Astrocyte of the cerebellum (primary cell): ENCODE measurements at places on chromosomes 2 and 18.

DNA sequence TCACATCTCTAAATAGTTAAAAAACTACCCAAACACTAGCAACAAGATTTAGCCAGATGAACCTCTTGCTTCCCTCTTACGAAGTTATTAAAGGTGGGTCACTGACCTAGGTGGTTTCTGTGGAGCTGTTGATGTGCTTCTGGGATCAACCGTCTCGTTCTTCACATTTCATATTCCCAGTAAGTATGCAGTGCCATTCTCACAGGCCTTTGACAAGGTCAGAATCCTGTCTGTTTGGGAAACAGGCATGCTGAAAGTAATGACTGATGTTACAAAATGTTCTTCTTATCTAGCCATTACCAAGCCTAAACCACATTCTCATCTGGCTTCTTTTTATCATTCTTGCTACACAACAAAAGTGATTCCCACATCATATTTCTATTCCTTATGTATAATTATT is 70.3 kb downstream of the WDR7 start:
- no peak for DNase-seq

DNA sequence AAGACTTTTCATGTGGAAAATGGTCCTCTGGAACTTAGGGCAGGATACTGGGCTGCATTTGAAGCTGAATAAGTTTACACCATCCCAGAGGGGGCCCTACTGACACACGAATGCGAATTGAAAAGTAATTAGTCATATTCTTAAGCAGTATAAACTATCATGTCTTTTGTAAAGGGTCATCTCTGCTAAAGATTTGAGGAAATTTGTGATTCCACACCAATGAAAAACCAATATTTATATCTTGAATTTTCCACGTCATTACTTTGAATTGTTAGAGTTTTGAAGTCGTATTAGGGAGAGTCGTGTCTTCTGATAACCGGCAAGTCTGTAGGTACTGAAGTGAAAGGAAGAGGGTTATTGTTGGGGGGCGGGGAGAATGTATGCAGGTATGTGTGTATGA is 4.1 kb upstream of the OTX1 start:
- no peak for DNase-seq

GRCh38 chr2:119482481-119483394 is 41.5 kb downstream of the SCTR start:
- no peak for DNase-seq

DNA sequence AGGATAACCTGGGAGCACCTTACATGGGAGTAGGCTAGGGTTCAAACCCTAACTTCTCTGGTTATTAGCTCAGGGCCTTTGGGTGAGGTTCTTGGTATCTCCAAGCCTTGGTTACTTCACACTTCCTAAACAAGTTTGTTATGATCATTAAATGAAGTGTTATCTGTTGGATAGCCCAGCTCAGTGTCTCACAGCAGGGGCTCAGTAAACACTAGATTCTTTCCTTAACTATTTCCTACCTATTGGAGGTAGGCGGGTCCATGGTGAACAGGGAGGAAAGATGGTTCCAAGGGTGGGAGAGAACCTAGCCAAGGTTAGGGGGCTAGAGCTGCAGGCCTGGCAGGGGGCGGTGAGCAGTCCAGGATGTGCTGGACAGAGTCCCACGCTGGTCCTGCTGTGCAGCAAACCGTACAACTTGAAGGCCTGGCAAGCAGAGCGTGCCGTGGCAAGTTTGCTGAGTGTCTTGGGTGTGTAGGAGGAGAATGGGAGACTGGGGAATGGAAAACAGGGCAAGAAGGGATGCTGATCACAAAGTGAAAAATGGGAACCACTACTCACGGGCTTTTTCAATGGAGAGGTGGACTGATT is 259.1 kb downstream of the PRKCE start:
- DNase-seq = no peak

DNA sequence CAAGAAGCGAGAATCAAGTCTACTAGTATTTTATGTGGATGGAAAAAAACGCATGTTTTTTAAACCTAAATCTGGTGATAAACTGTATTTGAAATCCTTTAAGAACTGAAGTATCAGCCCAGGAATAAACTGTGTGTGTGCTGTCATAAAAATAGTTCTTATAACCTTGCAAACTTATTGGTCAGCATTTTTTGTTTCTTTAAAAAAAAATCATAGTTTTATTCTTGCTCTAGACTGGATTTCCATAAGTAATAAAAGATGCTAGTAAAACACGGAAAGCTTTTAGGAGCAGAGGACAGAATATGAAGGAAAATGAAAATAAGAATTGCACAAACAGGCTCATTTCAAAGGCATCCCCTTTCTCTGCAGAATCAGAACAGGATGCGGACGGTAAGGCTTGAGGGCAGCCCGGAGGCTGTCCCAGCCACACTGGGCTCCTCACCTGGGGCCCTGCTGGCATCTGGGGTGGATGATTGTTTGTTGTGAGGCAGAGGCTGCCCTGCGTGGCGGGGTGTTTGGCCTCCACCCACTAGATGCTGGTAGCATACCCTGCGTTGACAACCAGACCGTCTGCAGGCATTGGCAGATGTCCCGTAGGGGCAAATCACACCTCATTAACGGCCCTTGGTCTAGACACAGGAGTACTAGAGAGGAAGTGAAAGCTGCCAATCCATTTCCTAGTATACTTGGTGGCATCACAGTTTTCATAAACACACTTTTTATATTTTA is 52.5 kb downstream of the MBP start:
- no peak for DNase-seq

DNA sequence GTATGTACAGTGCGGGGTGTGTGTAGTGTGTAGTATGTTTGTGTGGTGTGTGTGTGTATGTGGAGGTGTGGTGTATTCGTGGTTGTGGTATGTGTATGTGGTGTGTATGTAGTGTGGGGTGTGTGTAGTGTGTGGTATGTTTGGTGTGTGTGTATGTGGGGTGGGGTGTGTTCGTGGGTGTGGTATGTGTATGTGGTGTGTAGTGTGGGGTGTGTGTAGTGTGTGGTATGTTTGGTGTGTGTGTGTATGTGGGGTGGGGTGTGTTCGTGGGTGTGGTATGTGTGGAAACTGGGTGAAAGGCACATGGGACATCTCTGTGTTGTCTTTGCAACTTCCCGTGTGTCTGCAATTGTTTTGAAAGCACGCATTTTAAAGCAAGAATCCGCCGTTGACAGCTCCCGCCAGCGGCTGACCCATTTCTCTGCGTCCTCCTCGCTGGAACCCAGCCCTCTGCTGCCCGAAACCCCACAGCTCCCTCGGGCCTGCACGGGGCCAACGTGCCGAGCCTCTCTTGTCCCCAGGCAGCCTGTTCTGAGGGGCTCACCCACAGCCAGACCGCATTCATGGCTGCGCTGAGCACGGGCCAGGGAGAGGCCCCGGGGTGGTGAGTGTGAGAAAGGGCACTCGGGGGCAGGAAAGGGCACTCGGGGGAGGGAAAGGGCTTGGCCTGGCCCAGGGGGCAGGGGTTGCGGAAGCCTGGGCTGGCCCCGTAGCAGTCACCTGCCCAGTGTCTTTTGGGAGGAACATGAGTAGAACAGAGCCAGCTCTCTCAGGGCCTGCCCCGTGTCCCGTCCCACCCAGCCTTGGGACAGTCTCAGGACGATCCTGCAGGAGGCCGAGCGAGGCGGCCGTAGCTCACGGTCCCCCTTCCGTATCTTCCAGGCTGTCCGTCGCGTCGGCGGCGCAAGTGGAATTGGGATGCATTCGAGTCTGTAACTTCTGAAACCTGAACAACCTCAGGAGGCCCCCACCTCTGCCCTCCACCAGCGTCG is 61.4 kb downstream of the TWIST2 start:
- no peak for DNase-seq

- DNase-seq = no peak
Observed at GRCh38 chr2:30877833-30878232, 70.6 kb upstream of the CAPN13 start.

DNA sequence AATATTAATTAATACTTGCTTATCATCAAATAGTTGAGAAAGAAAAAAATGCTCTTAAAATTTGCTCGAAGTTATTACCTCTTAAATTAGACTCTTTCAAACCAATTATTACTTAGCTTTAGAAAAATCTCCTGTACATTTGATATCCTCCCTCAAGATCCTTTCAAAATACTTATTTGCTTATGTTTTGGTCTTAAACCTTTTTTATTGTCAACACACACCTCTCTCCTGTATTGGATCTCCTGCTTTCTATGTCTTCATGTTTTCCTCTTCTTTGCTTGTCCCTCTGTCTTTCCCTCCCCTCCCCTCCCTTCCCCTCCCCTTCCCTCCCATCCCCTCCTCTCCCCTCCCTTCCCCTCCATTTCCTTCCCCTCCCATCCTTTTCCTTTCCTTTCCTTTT is 14.0 kb downstream of the OSBPL6 start:
- no peak for DNase-seq

DNA sequence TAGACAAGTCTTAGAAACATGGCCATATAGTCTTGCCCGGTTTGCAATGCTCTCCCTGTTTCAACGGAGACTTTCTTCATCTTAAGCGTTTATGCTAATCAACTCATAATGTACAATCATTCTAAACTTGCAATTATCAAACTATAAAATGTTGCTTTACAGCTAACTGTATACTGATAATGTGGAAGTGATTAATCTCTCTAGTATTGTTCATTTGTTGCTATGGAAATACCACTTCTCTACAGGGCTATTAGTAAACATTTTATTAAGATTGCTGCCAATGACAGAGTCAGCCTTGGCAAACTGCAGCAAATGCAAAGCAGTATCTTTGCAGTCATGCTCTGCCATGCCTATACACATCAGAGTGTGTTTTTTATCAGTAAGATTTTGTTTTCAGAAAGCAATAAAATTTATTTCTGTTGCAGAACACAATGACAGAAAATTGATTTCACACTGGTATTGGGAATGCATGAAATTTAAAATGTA is 1201.8 kb upstream of the CDH2 start:
- no peak for DNase-seq

DNA sequence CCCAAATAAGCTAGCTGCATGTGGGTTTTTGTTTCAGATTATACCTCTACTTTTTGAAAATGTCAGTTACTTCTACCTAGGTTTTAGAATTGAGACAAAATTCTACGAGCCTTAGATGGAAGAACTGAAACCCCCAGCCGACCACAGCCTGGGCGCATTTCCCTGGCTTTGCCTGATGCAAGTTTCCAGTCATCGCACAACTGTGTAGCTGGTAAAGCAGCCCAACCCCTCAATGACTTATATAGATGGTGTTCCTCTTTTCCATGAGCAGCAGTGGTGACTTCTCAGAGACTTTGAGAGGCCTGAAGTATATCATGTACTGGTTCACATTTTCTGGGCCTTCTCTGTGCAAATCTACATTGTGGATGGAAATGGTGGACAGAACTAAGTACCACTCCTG is 515.4 kb upstream of the RAB6C start:
- DNase-seq = no peak

DNA sequence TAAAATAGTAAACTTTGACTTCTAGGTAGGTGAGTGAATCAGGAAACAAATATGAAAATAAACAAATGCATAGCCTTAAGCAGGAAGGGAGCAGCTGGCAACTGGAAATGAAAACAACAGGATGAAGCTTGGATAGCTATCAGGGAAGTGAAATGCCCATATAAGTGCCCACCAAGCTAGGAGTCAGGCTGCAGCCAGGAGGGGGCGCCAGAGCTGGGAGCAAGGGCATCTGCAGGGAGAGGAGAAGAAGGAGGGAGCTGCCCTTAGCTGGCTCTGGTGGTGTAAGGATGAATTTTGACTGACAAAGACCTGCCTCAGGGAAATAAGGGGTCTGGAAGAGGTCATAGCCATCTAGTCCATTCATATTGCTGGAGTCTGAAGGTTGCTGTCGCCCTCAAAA is 298.3 kb downstream of the TDRD15 start:
- no peak for DNase-seq

GRCh38 chr2:165016772-165017411 is 61.6 kb upstream of the SLC38A11 start:
- DNase-seq = peak; percentile 34

DNA sequence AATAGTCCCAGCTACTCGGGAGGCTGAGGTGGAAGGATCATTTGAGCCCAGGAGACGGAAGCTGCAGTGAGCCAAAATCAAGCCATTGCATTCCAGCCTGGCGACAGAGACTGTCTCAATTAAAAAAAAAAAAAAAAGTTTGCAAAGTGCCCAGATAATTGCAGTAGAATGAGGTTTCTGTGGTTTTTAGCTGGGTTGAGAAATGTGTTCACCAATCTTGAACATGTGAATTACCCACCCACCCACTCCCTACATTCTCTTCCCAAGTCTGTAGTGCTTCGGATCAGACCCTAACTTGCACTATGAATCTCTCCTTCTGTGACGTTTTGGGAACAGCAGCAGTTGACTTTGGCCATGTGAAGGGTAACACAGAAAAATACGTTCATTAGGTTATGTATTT is 247.3 kb downstream of the PTGR3 start:
- DNase-seq = no peak

- DNase-seq = no peak
Observed at GRCh38 chr2:147867050-147867449, 22.2 kb downstream of the ACVR2A start.

DNA sequence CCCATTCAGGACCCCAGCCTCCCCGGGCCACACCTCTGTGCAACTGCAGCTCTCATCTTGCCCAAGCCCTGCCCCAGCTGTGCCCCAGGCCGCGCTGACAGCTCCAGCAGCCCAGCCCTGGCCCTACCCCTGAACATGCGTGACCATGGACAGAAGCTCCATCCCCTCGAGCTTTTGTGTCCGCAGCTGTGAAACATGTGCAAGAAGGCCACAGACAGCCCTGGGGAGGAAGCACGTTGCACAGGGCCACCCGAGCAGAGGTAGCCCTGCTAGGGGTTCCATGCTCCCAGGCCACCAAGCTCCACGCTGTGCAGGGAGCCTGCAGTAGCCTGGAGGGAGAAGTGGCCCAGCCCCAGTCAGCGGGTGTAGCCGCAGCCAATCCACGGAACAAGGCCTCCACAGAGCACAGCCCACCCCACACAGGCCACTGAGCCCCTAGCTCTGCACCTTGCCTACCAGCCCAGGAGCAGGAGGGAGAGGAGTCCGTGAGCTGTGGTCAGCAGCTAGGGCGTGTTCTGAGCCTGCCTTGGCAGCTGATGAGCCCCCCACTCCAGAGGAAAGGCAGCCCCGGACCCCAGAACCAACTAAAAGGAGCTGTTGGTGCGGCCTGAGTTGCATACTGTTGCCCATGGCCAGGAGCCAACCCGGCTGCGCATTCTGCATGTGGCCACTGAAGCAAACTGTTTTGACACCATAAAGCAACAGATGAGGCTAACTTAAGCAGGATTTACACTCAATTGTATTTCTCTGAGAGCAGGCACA is 184.0 kb downstream of the SEPTIN10 start:
- DNase-seq = no peak

DNA sequence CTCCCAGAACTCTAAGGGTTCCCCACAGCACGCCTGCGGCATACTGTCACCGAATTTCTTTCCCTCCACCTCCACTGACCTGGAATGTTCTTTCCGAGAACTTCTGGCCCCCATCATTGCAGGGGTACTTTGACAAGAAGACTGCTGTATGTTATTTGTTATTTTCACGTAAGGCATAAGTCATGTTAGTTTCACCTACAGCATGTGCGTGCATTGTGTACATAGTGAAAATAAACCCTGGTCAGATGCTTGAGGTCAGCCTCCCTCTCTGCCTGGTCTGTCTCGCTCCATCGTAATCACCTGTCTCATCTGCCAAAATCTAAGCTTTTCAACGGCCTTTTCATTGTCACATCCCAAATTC is 4.1 kb downstream of the ABCG8 start:
- DNase-seq = no peak
